ENCODE measurements at places on chromosomes 3 and 15.

DNA sequence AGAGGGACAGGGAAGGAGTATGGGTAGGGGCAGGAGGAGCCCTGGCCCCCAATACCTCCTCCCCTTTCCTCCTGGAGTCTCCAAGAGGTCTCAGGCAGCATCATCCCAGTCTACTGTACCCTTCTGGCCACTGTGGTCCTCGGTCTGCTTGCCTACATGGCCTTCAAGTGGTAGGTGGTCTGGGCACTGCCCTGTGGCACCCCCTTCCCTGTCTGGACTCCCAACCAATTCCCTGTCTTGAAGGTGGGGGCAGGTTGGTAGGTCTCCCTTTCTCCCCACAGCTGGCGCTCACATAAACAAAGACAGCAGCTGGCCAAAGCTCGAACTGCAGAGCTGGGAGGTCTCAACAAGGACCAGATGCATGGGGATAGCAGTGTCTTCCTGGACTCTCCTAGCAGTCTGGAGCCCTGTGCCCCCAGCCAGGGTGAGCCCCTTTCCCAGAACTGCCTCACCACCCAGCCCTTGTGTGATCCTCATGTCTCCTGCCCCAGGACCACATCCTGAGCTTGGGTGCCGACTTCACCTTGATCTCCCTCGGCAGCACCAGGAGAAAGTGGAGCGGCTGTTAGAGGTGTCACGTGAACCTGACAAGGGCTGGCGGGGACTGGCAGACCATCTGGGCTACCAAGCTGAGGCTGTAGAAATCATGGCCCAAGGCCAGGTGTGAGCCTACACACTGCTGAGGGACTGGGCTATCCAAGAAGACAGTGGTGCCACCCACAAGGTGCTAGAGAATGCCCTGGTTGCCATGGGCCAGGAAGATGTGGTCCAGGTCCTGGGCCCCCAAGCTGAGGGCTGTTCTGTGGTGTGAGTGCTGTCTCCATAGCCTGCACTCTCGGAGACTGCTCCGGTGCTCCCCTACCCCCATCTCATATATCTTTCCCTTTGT is 33.1 kb downstream of the NBEAL2 start:
- DNase-seq: no peak

DNA sequence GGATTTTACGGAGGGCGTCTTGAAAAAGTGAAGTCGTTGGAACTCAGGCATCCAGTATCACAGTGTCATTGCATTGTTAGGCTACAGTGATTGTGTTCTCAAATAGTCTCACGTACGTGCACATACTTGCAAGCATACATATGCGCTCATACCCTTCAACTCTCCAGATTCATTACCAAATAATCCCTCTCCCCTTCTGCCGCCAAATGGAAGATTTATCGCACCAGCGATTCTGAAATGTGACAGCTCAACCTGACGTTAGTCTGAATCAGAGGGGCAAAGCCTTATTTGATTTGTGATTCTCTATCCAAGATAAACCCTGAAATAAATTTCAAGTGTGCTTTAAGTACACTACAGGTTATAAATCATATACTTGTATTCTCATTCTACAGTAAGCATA is 119.4 kb downstream of the GADL1 start:
- no peak for DNase-seq

DNA sequence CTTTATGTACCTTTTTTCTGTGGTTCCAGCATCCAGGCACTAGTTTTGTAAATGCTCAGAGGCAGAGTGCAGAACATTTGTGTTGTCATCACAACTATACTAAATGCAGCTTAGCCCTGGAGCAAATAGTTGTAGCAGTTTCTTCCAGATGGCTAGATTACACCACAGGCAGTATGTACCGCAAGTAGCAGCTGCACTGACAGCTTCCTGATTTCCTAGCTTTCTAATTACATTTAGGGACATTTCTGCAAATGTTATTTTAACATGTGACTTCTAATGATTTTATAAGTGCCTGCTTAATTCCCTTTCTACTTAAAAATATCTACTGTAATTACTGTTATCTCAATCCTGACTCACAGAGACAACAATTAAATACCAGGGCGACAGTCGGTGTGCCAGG is 106.5 kb downstream of the NR2E3 start:
- no peak for DNase-seq

- DNase-seq: no peak
These were observed 6.1 kb upstream of the CHST14 start for GRCh38 chr15:40464595-40465185.

DNA sequence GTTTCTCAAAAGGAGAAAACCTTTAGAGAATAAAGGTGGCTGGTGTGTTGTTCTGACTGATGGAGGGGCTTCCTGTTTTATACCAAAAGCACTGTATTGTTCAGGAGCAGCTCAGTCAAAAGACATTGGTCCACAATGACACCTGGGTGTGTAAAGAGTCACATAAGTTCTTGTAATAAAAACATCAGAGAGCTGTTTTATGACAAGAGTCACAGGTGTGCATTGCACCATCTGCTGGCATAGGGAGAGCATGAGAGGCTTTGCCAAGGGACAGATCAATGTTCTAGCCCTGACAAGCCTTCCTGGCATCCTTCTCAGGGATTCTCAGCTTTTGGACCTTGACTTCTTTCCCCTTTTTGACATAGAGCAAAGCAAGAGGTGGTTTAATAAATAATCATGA is 20.4 kb downstream of the ARPP21 start:
- DNase-seq: no peak

GRCh38 chr15:52360229-52361203 is 64.9 kb upstream of the MYO5C start:
- no peak for DNase-seq

- DNase-seq: peak; percentile 74
These were observed 1.4 kb downstream of the SLTM start for GRCh38 chr15:58931987-58932588.

GRCh38 chr3:62098646-62099365 is 274.5 kb downstream of the FEZF2 start:
- no peak for DNase-seq

DNA sequence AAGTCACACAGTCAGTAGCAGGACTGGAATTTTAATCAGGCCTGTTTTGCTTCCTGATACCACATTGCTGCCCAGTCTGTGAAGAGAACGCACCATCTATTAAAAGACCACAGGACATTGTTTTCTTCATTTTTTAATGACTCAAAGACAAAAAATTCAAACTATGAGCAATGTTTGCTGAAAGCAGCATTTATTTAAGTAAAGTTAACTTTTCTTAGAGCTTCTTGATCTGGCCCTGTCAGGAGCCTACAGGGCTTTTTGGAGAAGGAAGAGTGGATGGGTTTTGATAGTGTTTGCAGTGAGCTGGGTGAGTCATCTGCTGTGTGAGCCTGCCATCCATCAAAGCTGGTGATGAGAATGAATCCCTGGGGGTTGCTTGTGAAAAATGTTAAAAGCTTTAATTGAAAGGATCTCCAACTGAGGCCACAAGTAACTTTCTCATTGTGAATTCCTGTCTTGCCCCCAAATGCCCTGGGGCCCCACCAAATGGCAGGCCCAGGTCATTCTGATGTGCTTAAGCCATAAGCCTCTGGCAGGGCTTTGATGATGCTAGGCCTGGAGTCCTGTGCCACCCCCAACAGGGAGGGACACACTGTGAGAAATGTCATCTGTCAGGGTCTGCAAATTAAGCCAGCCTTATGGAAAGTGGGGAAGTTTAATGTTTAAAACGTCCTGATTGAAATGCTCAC is 136.2 kb upstream of the PFN2 start:
- no peak for DNase-seq

DNA sequence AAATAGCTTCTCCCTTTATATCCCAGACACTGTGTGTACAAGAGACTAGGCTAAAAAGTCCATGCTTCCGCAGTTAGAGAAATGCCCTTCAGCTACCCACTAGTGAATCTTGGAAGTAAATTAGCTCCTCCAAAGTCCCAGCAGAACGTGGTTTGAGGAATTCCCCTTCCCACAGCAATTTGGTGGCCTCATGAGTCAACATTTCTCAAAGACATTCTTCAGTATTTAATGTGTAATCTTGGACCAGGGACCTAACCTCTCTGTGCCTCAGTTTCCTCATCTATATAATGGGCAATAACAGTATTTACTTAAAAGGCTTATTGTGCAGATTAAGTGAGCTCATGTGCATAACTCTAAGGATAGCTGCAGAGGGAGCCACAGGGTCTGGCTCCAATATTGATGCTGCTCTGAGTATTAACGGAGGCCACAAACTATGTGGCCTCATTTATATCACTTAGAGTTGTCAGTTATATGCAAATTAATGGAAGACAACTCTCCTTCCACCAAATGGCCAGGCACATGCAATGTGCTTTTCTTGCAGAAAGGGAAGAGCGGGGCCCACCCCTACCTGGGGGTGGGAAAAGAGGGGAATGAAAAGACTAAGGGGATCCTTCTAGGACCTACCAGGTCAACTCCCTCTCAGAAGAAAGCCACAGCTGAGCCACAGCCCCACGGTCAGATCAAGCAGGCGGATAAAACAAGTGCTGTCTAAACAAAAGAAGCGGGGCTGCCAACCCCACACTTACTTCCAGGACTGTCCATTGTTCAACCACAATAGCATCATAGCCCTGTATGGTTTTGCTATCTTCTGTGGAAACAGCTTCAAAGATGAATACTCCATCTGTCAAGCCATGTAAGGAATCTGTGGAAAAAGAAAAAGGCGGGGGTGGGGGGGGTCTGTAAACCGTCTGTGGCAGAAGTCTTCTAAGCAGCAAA is 92.4 kb downstream of the OXNAD1 start:
- peak; percentile 34 for DNase-seq

- DNase-seq: no peak
These were observed 18.0 kb upstream of the SPTBN5 start for GRCh38 chr15:41911691-41912345.

GRCh38 chr3:4837374-4837930 is 141.8 kb upstream of the BHLHE40 start:
- DNase-seq: no peak

GRCh38 chr15:91409387-91409786 is 309.3 kb downstream of the SV2B start:
- no peak for DNase-seq

DNA sequence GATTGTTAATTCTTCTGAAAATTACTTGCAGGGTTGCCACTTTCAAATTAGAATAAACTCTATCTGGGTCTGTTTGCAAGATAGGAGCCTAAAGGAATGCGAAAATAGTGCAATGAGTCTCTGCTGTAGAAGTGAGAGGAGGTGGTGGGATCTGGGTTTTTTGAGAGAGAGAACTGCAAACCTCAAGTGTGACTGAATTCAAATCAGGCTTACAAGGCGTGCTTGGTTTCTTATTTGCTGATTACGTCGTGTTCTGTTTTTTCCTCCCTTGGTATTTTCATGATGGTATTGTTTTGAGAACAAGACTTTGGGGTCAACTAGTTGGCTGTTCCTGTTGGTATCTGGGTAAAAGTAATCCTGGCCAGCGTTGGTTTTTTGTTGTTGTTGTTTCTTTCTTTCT is 490.9 kb upstream of the CFAP20DC start:
- no peak for DNase-seq

DNA sequence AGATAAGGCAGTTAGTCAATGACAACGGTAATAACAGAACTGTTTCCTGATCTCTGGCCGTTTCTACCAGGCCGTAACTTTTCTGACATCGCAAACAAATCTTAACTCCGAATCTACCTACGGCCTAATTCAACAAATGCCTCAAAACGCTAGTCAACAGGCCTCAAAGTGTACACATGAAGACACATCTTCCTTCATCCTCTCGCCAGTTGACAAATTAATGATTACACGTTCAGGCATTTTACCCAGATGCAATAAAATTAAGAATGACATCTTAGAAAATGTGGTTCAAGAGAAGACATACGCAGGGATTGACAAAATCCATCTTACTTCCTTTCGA is 1.5 kb downstream of the SFMBT1 start:
- DNase-seq: no peak

GRCh38 chr3:126415661-126416591 is 21.2 kb downstream of the CFAP100 start:
- DNase-seq: no peak

GRCh38 chr3:71117572-71118247 is 465.8 kb downstream of the FOXP1 start:
- no peak for DNase-seq

GRCh38 chr15:45441686-45442085 is 63.3 kb upstream of the GATM start:
- DNase-seq: no peak

GRCh38 chr3:58164199-58164879 is 46.4 kb downstream of the DNASE1L3 start:
- no peak for DNase-seq

DNA sequence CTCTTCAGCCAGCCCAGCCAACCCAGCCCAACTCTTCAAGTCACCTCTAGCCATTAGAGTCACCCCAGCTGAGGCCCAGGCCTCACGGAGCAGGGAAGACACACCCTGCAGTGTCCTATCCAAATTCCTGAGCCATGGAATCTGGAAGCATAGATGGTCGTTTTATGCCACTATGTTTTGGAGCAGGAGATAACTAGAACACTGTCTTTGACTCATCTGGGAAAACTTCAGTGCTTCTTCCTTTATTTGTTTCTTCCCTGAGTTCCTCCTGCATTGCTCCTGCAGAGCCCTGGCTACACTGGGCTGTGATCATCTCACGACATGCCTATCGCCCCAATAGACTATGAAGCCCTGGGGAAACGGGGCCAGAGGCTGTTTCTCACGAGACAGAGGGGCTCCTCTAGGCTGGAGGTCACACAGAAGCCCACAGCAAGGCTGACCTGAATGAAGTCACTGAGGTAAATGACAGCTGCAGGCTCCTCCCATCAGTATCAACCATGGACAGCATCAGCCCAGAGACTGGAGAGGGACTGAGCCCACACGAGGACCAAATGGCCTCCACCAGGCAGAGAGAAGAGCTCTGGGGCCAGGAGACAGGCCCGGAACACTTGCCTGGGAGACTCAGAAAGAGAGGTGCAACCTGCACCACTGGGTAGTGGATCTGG is 22.7 kb downstream of the CRABP1 start:
- no peak for DNase-seq

- no peak for DNase-seq
These were observed 213.5 kb upstream of the PRICKLE2 start for GRCh38 chr3:64438812-64439211.

DNA sequence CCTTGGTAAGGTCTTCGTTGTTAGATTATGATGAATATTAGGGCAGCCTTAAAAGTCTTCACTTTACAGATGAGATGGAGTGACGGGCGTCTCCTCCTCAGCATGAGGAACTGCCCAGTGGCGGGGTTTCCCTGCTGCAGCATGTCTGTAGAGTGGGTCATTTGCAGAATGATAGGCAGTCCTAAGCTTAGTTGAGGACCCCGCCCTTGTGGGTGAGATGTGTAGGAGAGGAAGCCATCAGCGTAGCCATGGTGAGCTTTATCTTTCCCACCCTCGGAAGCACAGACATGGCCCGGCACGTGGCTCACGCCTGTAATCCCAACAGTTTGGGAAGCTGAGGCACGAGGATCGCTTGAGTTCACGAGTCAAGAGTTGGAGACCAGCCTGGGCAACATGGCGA is 877 bp downstream of the NIT2 start:
- peak; percentile 70 for DNase-seq

DNA sequence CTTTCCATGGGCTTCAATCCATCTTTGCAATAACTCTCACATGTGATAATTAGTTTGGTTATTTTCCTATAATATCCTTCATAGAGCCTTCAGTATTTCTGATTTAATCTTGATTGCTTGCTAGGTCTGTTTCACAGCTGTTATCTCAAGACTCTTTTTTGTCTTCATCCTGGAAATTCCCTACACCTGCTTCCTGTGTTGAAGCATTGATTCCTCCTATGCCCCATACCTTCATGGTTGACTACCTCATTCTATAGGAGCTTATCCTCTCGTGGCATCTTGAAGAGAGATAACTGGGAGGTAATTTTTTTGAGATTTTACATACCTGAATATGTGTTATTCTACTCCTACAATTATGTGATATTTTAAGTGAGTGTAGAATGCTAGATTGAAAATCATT is 26.7 kb downstream of the PIK3CA start:
- no peak for DNase-seq

Data from suppressor macrophage treated with lipopolysaccharide for 4 hours (primary cell).